ENCODE measurements at places on chromosomes 1 and 21.

DNA sequence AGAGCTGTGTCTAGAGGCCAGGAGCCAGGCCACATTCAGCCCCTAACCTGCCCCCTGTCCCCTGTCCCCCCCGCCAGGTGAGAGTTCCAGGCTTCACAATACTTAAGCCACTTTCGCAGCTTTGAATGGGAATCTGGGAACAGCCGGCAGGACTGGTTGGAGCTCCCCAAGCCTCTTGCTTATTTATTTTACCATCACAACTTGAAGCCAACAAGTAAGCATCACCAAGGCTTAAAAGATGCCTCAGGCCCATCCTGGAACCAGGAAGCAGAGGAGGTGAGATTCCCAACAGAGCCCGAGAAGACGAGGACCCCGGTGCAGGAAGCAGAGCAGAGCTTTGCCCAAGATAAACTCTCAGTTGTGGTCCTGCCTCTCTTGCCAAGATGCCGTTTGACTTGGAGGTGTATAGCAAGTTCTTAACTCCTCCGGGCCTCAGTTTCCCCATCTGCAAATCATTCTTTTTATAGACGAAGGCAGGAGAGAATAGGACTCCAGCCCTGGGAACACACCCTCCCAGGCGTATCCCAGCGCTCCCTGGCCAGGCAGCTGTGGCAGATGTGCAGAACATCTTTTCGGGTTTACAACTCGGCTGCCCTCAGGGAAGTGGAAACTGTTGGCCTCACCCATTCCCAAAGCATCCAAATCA lies 66.8 kb upstream of the SLC25A33 start:
- no peak for DNase-seq

- DNase-seq, result no peak
Observed at GRCh38 chr21:34274001-34274400, 89.8 kb upstream of the KCNE2 start.

DNA sequence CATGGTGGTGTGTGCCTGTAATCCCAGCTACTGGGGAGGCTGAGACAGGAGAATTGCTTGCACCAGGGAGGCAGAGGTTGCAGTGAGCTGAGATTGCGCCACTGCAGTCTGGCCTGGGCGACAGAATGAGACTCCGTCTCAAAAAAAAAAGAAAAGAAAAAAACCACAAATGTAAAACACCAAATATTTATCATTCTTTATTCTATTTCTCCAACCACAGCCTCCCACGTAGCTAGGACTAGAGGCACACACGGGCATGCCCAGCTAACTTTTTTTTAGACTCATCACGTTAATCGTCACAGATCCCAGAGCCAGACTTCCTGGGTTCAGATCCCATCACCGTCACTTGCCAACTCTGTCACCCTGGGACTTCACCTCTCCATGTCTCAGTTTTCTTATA lies 13.5 kb downstream of the DNAJC16 start:
- DNase-seq, result no peak

DNA sequence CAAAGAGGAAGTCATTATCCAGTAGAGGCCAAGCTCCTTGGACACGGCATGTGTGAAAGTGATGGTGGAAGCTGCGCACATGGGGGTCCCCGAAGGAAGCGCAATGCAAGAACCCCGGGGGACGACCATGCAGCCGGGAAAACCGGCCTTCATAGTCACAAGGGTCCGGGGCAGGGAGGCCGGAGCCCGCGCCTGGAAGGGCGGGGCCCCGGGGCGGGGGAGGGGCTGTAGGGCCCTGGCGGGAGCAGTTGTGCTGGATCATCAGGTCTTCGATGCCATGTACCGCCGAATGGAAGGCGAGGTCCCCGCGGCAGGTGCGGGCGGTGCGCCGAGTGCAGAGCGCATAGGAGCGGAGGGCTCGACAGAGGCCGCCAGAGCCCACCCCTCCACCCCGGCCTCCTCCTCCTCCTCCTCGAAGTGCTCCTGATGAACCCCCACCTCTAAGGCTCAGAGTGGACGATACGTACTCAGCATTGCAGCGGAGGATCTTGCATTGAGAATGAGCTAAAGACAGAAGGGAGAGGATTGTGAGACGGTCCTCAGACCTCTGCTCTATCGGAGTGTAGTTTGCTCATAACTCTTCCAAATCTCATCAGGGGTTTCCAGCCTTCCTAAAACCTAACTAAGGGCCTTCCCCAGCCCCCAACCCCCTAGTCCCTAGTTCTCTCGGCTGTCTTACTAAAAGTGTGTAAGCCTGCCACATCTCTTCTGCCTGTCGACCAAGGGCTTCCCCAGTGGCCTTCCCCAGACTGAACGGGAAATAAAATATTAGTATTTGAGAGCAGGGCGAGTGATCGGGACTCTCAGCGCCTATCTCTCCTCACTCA lies 2.1 kb downstream of the HJV start:
- DNase-seq, result no peak

DNA sequence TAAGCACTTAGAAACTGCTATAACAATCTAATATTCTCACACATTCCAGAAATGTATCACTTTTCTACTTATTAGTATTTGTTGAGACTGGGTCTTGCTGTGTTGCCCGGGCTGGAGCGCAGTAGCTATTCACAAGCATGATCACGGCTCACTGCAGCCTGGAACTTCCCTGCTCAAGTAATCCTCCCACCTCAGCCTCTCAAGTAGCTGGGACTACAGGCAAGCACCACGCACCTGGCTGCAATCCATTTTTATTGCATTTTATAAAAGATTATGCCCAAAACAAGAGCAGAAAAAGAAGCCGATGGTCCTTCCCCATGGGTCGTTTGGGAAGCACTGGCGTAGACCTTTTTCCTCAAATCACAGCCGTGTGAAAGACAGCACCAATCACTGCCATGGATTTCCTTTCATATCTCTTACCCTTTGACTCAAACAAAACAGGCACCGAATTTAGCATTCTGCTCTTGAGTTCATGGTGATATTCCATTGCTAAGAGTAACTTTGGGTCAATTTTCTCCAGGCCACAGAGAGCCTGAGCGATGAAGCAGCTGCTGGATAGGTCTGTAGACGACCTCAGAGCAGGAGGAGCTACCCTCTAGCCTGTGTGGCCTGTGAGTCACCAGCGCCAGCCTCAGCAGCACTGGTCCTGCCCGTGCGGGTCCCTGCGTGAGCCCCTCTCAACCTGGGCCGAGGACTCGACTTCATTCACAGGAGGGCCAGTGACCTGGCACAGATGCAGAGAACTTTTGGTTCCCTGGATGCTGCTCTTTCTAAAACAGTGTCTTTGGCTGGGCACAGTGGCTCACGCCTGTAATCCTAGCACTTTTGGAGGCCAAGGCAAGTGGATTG lies 80.8 kb downstream of the PIK3CD start:
- no peak for DNase-seq

GRCh38 chr1:8516278-8516777 lies 198.4 kb downstream of the SLC45A1 start:
- no peak for DNase-seq

DNA sequence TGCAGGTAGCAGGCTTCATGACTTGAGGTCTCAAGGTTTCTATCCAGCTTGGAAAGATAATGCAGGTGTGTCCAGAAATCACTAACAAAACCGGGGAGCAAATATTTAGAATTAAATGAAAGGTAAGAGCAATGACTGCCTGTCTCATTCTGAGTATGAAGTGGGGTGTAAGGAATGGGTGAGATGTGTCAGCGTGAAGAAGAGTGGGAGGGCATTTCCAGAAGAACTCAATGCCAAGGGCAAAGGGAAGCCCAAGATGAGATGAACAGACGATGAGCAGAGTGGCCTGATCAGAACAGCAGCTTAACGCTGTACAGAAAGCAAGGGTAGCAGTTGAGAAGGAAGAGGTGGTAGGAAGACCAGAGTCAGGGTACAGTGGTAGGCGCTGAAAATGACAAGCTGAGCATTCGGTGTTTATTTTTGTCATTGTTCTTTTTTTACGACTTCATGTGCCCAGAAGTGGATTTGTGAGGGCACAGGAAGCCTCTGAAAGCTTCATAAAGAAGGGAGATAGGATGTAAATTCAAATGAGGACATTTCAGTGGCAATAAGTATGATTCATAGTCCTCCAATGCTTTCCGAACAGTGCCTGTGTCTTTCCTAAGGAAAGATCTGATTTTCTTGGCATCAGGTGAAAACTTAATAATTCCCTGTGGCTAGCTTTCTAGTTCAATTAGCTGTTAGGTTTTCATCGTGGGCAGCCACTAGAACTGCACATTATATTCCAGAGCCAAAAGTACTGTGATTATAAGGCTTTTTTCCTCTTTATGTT lies 190.5 kb downstream of the APP start:
- DNase-seq, result no peak

- DNase-seq, result no peak
Observed at GRCh38 chr1:227947386-227947675, 401 bp downstream of the WNT9A start.

GRCh38 chr1:70017770-70018169 lies 187.6 kb downstream of the LRRC40 start:
- no peak for DNase-seq

- DNase-seq, result no peak
Observed at GRCh38 chr1:6128276-6129081, 51.6 kb downstream of the CHD5 start.

- DNase-seq, result no peak
Observed at GRCh38 chr1:21344750-21345443, 54.6 kb upstream of the ECE1 start.

DNA sequence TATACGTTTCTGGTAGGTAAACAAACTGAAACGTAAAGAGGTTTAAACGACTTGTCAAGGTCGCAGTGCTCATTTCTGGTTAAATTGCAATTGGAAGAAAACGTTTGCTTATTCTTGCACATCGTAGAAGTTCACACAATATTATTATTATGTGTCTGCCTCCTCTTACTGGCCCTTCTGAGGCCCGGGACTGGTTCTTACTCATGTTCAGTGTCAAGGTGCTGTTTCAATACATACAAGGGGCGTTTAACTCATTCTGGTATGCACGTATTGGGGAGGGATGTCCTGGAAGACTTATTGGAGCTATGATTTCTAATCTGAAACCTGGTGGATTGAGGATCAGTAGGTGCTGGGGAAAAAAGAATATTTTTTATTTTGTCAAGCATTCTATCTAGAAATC lies 932 bp downstream of the RPF1 start:
- DNase-seq, result no peak

- no peak for DNase-seq
Observed at GRCh38 chr1:235935235-235936225, 68.8 kb upstream of the LYST start.

DNA sequence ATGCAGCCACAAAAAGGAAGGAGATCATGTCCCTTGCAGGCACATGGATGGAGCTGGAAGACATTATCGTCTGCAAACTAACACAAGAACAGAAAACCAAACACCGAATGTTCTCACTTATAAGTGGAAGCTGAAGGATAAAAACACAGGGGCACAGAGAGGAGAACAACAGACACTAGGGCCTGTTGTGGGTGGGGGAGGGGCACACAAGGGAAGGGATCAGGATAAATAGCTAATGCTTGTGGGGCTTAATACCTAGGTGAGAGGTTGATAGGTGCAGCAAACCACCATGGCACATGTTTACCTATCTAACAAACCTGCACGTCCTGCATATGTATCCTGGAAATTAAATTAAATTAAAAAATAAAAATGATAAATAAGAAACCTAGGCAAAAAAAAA lies 969.9 kb downstream of the TTLL7 start:
- no peak for DNase-seq

- no peak for DNase-seq
Observed at GRCh38 chr1:183185941-183186490, at the start of gene LAMC2. LAMC2 (plus strand) TSS chr1:183186264; CDS start chr1:183186353, 89 bp downstream.

- no peak for DNase-seq
Observed at GRCh38 chr1:162368451-162368850, 8.2 kb downstream of the SPATA46 start.

DNA sequence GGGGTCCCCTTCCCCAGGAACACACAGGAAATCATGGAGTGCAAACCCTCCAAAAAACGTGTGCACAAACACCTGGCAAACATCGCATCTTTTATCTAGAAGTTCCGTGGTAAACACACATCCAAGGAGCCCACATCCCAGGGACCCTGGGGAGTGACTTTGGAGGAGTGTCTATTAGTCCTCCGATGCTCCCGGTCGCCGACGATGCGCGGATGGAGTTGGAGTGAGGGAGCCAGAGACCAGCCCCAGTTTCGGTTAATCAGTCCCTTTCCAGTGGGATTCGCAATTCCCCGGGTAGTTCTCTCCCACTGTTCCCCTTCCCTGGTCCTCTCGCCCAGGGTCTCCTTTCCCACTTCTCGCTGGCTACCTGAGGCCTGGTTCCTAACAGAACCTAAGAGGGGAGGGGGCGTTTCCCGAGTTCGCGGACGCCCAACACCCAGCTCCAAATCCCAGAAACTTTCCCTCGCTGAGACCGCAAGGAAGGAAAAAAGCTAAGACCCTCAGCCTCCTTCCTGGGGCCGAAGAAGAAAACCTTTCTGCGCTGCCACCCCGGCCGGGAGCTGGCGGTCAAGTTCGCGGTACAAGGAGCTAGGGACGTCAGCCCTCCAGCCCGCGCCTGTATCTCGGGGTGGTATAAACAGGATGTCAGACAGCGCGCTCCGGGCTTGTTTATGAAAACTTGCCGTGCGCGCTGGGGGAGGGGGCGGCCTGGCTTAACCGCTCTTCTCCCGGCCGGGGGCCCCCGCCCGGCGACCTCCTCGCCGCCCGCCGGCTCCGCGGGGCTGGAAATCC lies 787 bp downstream of the JAK1 start:
- DNase-seq, result peak; percentile 76

- no peak for DNase-seq
Observed at GRCh38 chr1:72845381-72845780, 563.0 kb upstream of the NEGR1 start.

- DNase-seq, result no peak
Observed at GRCh38 chr1:205766038-205766437, 9.2 kb downstream of the RAB29 start.

GRCh38 chr1:204712708-204713430 lies 27.3 kb upstream of the LRRN2 start:
- DNase-seq, result no peak

GRCh38 chr1:25556791-25557476 lies 13.5 kb downstream of the LDLRAP1 start:
- DNase-seq, result no peak

GRCh38 chr1:219666242-219666641 lies 53.3 kb upstream of the ZC3H11B start:
- DNase-seq, result no peak

- DNase-seq, result no peak
Observed at GRCh38 chr1:235213752-235214151, 52.7 kb upstream of the RBM34 start.

DNA sequence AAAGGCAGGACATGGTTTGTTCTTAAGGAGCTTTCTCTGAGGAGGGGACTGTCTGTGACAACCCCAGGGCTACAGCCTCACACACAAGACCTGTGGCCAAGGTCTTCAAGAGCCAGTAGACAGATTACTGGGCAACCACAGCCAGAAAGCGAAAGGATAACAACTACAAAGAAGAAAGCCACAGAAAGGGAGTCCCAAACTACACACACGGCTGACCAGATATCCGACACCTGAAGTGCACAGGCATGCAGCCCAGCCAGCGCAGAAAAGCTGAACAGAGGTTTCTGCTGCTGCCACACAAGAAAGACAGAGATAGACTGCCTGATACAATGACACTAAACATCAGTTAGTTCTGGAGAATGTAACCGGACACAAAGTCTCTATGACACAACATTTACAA lies 21.4 kb upstream of the NADK start:
- DNase-seq, result no peak

DNA sequence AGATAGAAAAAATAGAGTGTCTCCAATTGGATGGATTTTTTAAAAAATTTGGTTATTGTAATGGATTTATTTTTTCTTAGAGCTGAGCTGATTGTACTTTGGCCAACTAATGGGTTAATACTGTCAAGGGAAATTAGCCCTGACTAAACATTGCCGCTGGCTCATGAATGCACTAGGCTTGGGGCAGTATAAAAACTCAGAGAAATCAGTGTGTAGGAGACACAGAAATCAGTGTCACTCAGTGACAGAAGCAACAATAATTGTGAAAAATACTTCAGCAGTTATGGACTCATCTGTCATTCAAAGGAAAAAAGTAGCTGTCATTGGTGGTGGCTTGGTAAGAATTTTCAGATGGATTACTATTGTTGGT lies at the start of gene KMO:
Gene KMO (plus strand): TSS at position 217 of the 370 bp plus-strand sequence. CDS start 67 bp downstream, at position 284.
- DNase-seq, result no peak

Data from naive B cell (primary cell).